HS-27A (cell line): ENCODE measurements at places on chromosomes 3 and 15.

- peak; percentile 17 for DNase-seq
Measured at GRCh38 chr3:178777718-178778411, 241.6 kb downstream of the KCNMB2 start.

GRCh38 chr3:138227650-138228049 lies 40.5 kb downstream of the ARMC8 start:
- DNase-seq: no peak

- DNase-seq: no peak
Measured at GRCh38 chr3:151962912-151963311, 89.5 kb downstream of the SUCNR1 start.

DNA sequence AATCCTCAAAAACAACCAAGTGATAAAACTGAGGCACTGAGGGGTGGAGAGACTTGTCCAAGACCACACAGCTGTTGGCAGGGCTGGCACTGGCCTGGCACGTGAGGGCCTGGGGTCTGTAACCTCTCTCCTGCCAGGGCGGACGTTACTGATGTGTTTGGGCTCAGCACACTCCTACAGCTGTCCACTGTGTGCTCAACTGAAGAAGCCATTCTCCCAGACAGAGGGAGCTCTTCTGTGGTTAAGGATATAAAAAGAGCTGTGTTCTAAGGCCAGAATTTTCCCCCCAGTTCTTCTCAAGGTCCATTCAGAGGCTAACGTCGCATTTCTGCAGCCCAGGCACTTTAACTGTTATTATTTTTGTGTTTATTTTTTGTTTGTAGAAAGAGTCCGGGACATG lies 429.0 kb upstream of the ATP11B start:
- DNase-seq: no peak

DNA sequence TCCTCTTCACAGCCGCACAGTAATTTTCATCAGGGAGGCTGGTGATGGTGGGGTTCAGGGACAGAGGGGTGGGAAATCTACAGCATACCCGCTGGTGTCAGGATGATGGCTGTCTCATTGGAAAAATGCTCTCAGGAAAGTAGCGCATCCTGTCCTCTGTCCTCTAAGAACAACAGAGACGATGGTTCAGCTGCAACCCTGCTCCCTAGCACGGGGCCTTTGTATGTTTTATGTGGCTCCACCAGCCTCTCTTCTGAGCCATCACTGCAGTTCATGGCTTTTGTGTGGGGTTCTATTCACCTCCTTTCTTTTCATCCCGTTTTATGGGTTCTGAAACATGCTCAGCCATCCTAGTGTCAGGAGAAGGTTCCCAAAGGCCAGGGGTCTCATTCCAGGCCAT lies 68.9 kb downstream of the EPHB1 start:
- DNase-seq: no peak

DNA sequence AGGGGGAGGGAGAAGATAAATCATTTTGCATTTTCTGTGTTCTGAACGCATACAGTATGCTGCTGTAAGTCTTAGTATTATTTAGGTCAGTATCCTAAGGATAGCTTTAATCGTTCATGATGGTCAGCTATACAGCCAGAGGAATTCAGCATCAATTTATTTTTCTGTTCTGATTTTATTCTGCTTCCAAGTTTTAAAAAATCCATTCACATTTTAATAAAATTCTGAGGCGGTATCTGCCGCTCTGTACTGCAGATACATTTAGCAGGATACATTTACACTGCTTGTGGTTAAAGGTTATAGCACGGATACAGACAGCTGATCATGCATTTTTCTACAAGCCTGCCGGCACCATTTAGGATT lies 17.8 kb downstream of the ZBTB38 start:
- DNase-seq: no peak

DNA sequence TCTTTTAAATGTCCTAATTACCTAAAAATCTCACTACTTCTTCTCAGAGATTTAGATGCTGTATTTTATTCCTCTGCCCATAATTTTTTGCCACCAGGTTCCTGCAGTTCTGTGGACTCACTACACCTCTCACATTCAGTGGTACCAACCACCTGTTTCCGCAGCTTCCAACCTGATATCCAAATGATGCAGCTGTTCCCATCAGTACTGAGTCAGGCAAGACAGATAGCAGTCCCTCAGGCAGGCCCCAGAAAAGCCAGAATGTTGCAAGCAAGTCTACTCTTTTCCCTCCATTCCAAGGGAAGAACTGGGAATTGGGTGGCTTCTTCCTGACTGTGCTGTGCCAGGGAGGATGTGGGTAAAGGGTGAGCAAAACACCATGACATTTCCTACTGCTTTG lies 39.0 kb downstream of the MNS1 start:
- DNase-seq: no peak

GRCh38 chr3:5276934-5277333 lies 89.4 kb downstream of the EDEM1 start:
- no peak for DNase-seq

DNA sequence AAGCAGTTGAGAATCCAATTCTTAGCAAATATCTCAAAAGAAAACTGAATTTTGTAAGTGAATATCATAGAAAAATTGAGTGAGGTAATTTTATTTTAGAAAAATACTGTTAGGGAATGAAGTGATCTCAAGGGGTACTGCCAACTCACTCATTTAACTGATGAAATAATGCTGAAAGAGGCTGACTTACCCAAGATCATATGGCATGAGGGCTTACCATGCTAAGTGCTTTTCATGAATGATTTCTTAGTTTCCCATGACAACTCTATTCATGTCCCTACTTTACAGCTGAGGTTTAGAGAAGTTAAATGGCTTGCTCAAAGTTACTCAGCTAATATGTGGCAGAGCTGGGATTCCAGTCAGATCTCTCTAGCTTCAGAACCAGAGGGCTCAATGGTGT lies 30.6 kb downstream of the CCDC14 start:
- DNase-seq: no peak

- no peak for DNase-seq
Measured at GRCh38 chr3:108088697-108089096, 2.1 kb downstream of the CD47 start.

- no peak for DNase-seq
Measured at GRCh38 chr3:160707187-160707794, 30.3 kb downstream of the ARL14 start.

GRCh38 chr3:8959668-8960067 lies 3.6 kb downstream of the RAD18 start:
- no peak for DNase-seq

DNA sequence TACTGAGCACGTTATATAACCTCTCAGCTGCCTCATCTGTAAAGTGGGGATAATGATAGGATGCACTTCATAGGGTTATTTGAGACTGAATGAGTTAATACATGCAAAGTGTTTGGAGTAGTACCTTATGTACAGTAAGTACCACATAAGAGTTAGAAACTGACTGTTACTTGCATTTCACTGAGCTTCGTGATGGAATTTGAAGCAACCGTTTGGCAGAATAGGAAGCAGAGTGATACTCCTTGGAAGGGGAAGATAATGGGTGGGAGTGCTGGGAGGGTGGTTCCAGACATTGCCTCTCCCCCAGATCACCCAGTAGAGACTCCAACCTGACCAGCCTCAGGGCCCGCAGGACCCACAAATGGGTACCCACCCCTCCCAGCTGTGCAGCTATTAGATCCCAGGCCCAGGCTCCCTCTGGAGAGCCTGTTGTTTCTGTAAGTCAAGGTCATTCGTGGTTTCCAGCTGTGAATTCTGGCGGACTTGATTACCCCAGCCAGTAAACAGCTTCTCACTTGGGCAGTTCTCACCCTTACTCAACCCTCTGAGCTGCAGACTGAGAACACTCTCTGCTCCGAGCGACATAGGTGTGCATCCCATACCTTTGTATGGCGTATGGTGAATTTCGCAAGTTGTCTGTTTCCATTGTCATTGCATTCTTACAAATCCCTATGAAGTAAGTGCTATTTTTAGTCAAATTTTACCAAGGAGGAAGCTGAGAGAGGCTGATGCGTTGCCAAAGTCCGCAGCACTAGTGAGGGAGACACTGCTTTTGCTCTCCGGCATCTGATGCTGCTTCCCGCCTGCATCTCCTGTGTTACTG lies 11.1 kb downstream of the ALPK3 start:
- DNase-seq: no peak

GRCh38 chr15:66080717-66081398 lies 172.7 kb downstream of the MEGF11 start:
- peak; percentile 11 for DNase-seq

- DNase-seq: no peak
Measured at GRCh38 chr3:151085889-151086483, 522 bp downstream of the MED12L start.

DNA sequence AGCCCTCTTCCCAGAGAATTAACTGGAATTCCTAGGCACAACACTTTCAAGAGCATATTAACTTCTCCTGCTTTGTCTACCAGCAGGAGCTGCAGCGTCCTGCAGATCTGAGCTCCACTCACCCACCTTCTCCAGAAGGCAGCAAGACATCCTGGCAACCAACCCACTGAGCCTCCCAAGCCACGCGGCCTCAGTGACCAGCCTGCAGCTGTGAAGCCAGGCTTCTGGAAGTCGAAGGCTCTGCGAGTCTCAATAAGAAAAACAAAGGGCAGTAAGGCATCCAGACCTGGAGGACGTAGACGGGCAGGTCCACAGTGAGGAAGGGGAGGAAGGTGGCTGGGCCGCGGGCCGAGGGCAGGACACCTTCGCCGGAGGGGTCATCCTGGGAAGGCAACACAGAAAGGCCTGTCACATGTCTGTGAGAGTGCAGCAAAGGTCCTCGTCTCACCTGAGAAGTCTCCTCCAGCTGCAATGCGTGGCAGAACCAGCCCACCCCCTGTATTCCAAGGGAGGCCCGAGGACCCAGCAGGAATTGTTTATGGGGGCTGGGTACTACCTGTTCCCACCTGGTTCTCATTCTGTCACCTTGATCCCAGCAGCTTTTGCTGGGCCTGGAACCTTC lies 36.2 kb downstream of the ZXDC start:
- no peak for DNase-seq

DNA sequence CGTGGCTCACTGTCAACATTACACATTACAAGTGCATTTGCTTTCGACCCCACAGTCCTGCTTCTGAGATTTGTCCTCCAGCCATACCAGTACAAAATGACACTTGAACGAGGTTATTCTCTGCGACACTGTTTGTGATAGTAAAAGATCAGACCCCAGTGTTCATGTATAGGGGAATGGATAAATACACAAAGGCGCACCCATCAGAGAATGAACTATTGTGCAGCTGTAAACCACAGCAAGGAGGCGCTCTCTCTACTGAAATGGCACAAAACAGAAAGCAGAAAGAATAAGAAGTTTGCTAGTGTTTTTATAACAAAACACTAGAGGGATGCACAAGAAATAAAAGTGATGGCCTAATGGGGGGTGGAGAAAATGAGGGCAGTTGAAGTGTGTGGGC lies 4.9 kb upstream of the CHSY1 start:
- no peak for DNase-seq

DNA sequence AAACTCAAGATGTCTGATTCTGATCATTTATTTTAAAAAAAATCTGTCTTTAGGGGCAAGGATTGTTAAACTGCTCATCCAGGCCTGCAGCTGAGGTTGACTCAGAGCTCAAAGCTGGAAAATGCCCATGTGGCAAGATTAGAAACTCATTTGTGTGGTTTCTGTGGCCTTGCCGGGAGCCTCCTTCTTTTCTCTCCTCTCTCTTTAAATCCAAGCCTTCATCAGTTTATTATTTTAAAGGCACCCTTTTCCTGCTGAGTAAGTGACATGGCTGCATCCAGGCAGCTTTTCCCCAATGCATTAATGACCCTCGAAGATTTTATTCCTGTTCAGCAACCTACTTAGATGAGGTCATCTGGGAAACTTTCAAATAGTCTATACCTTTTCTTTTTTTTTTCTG lies 221.3 kb upstream of the CDIN1 start:
- peak; percentile 76 for DNase-seq

- no peak for DNase-seq
Measured at GRCh38 chr3:115698851-115699591, 75.7 kb downstream of the GAP43 start.

GRCh38 chr15:91165850-91166249 lies 65.8 kb downstream of the SV2B start:
- DNase-seq: no peak

- peak; percentile 69 for DNase-seq
Measured at GRCh38 chr3:126858887-126859286, 124.0 kb upstream of the PLXNA1 start.

DNA sequence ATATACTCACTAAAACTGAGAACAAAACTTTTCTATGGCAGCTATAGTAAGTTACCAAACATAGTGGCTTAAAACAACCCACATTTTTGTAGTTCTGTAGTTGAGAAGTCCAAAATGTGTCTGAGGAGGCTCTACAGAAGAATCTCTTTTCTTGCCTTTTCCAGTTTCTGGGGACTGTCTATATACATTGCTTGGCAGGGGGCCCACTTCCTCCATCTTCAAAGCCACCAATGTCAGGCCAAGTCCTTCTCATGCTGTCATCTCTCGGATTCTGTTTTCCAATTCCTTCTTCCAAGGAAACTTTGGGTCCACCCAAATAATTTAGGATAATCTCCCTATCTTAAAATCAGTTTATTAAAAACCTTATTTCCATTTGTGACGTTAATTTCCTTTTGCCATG lies 92.7 kb downstream of the DLG1 start:
- DNase-seq: no peak

- DNase-seq: no peak
Measured at GRCh38 chr15:57283774-57284503, 92.4 kb upstream of the CGNL1 start.

GRCh38 chr15:82802497-82802896 lies 3.4 kb downstream of the FSD2 start:
- no peak for DNase-seq
